ENCODE measurements at places on chromosomes 11 and 22.

- DNase-seq = no peak
These were observed 177.7 kb upstream of the RAG2 start for GRCh38 chr11:36775756-36776155.

DNA sequence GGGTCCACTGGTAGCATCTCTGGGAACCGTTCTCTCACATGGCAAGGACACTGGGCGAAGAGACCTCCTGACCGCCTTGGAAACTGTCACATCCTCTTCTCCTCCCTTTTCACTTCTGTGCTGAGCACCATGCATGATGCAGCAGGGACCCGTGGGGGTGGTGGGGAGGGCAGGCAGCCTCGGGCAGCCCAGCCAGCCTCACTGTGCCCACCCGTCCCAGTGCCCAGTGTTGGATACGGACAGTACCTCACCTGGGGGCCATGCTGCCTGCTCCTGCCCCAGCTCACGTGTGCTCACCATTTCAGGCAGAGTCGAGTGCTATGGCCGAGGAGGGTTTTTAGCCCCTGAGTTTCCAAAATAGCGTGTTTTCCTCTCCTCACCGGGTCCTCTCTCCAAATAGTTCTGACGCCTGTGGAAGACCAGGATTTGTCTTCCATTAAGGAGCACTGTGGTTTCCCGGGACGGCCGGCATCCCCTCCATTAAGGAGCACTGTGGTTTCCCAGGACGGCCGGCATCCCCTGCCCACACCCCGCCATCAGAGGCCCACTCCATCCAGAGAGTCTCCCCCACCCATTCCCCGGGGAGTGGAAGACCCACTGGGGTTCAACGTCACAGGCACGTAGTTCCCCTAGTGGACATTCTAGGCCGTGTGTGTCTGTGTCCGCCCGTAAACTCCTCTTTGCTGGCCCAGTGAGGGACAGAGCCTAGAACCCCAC lies 22.4 kb downstream of the B3GAT1 start:
- DNase-seq = no peak

DNA sequence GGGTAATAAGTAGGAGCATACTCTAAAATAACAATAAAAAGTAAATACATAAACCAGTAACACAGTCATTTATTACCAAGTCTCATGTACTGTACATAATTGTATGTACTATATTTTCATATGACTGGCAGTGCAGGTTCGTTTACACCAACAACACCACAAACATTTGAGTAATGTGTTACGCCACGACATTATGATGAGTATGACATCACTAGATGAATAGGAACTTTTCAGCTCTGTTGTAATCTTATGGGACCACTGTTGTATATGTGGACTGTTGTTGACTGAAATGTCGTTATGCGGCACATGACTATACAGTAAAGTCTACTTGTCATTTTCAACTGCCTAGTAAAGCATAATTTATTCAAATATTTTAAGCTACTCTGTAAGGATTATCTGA lies 18.6 kb downstream of the KIF18A start:
- peak; percentile 82 for DNase-seq

DNA sequence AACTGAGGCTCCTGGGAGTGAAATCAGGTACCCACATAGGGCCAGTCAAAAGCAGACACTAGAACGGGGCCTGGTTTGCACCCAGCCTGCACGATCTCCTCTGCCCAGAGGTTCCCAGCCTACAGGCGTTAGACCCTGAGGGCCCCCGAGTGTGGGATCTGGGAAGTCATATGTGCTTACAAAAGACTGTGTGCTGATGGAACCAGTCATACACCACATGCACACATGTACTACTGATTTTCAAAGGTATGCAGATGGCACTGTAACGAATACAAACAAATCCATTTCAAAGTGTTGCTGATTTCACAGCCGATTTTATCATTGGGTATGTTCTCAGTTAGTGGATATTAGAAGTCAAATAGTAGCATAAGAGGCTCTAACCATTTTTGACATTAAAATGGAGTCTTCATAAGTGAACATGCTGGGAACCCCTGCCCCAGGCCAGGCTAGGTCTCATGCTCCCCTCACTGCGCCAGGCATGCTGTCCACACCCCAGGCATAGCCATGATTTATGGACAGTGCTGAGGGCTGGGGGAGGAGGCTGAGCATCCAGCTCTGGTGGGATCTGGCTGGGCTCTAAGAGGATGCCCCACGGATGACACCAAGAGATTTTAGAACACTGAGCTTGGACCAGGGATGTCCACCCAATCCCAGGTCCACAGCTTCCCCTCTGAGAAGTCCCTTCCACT lies 38.6 kb upstream of the LRRC32 start:
- no peak for DNase-seq

DNA sequence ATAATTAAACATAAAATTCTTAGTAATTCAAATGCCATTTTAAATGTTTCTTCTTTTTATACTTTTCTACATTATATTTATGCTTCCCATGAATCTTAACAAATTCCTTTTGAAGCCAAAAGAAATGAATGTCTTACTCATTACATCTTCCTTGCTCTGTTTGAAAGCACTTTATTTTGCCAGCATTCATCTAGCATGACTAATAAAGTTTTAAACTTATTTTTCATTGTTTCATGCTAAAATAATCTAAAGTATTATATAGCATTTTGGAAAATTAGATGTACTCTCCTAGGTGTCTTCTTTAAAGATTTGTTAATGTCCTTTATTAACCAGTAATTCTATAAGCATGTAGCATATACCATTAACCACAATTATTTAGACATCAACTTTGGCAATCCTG lies 9.7 kb upstream of the PIWIL4 start:
- DNase-seq = peak; percentile 49

DNA sequence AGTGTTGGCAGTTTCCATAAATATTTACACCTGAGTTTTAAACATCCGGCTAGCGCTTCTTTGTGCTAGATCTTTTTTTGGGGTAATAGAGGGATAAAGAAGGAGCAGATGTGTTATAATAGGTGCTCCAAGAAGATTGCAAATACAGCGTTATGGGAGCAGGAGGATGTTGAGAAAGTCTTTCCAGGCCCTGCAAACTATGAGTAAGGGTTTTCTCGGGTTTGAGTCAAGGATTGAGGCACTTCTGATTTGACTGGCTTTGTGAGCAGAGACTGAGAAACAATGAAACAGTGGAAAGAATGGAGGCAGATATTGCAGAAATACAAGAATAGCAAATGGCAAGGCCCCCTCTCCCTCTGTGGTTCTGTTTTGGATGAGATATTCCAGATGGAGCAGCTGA lies 155.0 kb upstream of the TIMP3 start:
- no peak for DNase-seq

- peak; percentile 50 for DNase-seq
These were observed 33.9 kb downstream of the BCL2L13 start for GRCh38 chr22:17672417-17672991.

DNA sequence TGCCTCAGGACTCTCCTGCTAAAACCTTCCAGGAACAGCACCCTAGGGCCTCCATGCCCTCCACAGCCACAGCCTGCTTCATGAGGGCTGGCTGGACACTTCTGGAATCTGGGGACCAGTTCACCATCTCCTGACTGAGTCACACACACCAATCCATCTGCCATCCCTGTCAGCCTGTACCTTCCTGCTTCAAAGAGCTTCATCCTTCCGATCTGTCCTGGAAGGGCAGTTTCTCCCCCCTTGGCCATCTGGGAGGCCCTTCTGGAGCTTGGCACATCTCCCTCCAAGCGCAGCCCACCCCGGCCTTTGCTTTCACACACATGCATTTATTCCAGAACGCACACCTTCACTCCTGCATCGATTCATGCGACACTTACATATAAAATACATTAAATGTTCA lies 13.0 kb downstream of the APBB1 start:
- DNase-seq = no peak

DNA sequence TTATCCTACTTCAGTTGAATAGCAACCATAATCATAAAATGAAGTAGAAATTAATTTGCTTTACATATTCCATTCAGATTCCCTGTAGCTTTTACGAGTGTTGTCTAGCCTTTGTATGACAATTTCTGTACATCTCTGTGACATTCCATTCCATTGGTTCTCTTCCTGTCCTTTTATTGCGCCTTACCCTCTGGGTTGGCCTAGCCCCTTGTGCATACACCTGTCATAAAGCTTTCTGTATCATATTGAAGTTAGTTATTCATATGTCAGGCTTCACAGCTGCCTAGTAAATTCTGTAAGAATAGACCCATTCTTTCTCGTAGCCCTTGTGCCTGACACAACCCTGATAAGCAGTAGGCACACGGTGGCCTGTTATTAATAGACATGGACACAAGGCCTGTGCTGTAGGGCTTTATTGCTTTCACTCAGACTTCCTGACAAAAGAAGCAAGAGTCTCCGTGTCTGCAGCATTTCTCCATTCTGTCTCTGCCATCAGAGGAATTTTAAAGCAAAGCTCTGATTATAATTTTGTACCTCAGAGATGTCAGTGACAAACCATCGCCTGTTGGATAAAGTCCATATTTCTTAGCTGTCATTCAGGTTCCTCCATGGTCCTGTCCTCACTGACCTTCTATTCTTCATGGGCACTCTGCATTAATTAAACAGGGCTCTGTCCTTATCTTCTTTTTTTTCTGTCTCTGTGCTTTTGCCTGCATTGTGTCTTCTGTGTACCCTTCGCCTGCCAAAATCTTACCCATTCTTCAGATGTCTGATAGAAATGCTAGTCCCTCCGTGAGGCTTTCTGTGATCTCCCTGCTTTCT lies 49.4 kb downstream of the BID start:
- no peak for DNase-seq

GRCh38 chr11:84590106-84590505 lies 1037.0 kb downstream of the DLG2 start:
- no peak for DNase-seq

DNA sequence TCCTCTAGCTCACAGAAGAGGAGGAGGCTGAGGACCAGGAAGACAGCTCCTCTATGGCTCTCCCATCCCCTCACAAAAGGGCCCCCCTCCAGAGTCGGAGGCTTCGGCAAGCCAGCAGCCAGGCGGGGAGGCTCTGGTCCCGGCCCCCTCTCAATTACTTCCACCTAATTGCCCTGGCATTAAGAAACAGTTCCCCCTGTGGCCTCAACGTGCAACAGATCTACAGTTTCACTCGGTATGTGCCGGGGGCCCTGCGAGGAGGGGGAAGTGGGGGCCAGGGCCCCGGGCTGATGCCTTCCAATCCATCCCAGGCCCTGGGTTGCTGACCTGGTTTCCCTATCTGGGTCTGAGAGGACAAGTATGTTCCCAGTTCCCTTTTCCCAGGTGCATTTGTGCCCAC lies 7.9 kb downstream of the FOXR1 start:
- DNase-seq = no peak

GRCh38 chr22:24589518-24590030 lies 3.3 kb downstream of the LRRC75B start:
- DNase-seq = no peak

DNA sequence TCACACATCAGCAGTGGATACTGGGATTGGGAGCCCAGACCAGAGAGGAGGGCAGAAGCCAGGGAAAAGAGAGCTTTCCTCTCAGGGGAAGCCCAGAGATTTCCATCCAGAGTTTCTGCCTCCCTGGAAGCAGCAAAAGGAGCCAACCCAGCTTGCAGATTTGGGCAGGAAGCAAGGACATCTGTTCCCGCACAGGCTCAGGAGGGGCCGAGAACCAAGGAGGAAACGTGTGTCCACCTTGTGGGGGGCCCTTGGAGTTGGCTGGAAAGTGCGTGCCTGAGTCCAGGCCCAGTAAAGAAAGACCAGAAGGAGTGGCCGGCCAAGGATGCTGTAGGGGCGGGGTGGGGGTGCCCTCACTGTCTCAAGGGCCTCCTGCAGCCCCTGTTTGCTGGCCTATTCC lies 6.0 kb upstream of the NPTXR start:
- no peak for DNase-seq

DNA sequence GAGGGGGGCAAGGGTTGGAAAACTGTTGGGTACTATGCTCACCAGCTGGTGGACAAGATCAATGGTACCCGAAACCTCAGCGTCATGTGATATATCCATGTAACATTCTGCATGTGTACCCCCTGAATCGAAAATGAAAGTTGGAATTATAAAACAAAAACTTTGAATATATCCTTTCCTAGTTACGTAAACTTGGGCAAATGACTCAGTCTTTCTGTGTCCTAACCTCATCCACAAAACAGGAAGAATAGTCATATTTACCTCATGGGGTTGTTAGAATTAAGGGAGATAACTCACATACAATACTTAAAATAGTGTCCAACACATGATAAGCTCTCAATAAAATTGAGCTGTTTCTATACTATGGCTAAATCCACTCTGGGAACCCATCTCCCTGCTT lies 620.1 kb upstream of the KIRREL3 start:
- peak; percentile 17 for DNase-seq

GRCh38 chr11:110409174-110409573 lies 20.6 kb upstream of the FDX1 start:
- DNase-seq = peak; percentile 78

GRCh38 chr11:62574363-62575071 lies 826 bp upstream of the EEF1G start:
- DNase-seq = no peak
